ENCODE measurements at places on chromosomes 3 and 15. TPM values are rescaled to one million over a fixed set of nuclear protein-coding genes. Genes with fewer than 3 reads are reported as not detected.

DNA sequence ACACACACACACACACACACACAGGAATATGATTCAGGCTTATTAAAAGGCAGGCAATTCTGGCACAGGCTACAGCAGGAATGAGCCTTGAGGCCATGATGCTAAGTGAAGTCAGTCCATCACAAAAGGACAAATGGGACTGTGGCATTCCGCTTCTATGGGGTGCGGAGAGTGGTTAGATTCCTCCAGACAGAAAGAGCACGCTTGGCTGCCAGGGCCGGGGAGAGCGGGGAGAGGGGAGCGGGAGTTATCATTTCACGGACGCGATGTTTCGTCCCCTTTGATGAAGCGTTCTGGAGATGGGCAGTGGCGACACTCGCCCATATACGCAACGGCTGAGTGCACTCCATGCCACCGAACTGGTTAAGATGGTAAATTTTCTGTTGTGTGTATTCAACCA is 58.5 kb upstream of the FAM174B start:
- no peak for DNase-seq

- DNase-seq, result no peak
Measured at GRCh38 chr15:83855956-83856355, 202.0 kb downstream of the ADAMTSL3 start.

- no peak for DNase-seq
Measured at GRCh38 chr3:169323578-169324451, 339.7 kb downstream of the MECOM start.

- no peak for DNase-seq
Measured at GRCh38 chr3:94162700-94163099, 99.8 kb downstream of the NSUN3 start.

PLOD2 gene
- 53.2 TPM for total RNA-seq

CYP8B1 gene
- total RNA-seq, result not detected

SGO1 gene
- 4.3 TPM for total RNA-seq

OR5H6 gene
- not detected for total RNA-seq

All from Peyer's patch (tissue), 4 donors.